ENCODE measurements at places on chromosomes 1 and 21.

DNA sequence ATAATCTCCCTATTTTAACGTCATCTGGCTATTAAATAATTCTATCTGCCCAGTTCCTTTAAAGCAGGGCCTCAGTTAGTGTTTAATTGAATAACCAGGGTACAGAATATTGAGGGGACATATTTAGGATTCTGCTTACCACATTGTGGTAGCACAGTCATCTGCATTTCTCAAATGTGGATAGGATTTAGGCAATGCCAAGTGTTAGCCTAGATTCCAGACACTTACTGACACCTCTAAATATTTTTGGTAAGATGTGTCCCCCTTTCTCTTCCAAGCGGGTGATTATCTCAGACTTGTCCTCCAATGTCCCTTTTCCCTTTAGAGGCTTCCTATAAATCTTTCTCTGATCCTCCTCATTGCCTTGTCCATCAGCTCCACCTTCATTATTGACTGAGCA, 160.8 kb upstream of the HOOK1 start:
- DNase-seq: no peak

- no peak for DNase-seq
Measured at GRCh38 chr1:203645996-203646395, 19.4 kb downstream of the ATP2B4 start.

DNA sequence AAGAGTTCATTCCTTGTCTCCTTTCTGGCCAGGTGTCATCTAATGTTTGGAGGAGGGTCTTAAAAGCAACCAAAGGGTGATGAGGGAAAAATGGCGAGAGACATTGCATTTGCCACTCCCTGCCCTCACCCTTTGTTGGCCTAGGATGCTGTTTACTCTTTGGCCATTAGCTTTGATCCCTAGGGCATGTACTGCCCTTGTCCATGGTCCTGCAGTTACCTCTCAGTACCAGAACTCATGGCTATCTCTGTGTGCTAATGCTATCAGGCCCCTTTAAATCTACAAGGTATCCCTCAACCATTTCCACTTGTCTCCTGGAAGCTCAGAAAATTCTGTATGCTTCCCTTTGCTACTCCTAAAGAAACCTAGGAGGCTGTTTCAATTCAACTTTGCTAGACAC, 424.8 kb upstream of the PLXNA2 start:
- no peak for DNase-seq

DNA sequence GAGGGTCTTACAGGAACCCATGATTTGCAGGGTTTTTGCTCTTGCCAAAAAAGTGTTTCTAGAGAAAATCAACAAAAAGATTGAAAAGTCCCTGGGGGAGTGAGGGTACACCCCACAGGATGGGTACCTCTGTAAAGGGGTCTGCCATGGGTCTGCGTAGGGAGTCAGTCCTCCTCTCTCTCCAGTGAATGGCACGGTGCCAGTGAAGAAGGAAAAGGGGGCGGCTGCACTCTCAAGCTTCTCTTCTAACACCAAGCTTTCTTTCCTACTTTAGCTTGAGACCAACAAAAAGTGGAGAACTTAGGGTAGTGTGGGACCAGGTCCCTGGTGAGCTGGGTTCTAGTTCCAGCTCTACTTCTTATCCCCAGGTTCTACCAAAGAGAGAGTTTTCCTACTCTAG, 87.4 kb downstream of the GLUL start:
- DNase-seq: no peak

DNA sequence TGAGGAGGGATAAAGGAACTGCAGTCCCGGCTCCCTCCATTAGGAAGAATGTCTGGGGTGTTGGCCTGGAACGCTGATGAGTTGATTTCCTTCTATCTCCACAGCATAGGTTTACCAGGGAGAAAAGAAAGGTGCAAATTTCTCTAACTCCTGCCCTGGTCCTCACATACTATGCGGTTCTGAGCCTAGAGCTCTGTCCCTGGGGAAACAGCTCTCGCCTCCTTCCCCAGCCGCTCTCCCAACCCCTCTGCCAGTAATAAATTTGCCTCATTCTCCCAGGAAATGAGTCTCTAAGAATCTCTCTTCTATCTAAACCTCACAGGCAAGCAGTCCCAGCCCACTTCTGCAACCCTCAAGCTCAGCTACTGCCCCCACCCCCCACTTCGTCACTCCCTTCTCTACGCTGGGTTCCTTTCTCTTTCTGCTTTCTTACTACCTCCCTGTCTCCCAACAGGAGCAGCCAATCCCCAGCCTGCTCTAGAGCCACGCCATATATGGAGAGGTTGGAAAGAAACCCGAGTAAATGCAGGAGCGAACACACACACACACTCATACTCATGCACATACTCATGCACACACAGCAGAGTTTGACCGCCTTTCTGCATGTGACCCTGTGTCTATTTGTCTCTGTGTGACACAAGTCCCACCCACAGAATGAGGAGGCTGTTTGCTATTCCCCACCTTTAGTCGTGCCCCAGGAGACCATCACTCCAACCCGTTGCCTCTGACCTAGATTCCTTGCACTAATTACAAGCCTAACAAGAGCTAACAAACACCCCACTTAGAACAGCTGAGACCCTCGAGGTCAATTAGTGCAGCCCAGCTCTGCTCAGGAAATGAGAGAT, 13.4 kb downstream of the PLEKHO1 start:
- peak; percentile 97 for DNase-seq

- DNase-seq: no peak
Measured at GRCh38 chr1:180199018-180199417, 31.0 kb upstream of the LHX4 start.

DNA sequence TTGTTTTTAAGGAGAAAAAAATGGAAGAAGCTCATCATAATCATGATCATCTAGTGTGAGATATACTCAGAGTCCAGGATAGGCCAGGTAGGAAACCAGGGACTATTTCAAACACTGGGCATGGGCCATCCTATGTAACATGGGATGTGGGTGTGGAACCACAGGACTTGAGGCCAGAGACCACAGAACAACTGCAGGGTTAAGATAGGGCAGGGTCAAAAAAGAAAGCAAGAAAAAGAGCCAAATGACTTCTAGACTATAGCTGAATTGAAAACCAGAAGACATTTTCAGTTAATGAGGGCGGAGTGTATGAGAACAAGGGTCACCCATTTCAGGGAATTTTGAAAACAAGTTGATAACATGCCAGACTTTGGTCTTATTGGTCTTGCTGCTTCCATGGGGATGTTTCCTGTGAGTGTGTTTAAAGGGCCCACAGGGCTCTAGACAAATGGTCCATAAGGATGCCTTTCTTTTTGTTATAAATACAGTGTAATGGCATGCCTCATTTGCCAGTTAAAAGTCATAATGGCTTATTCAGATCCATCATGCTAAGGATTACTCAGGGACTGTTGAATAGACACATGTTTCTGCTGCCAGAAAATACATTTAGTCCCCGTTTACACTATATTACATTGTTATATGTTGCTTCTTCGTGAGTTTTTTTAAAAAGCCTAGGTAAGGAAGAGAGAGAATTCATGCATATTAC, 182.0 kb upstream of the C21orf91 start:
- DNase-seq: no peak

GRCh38 chr1:36824390-36824861, 209.9 kb downstream of the GRIK3 start:
- DNase-seq: no peak

DNA sequence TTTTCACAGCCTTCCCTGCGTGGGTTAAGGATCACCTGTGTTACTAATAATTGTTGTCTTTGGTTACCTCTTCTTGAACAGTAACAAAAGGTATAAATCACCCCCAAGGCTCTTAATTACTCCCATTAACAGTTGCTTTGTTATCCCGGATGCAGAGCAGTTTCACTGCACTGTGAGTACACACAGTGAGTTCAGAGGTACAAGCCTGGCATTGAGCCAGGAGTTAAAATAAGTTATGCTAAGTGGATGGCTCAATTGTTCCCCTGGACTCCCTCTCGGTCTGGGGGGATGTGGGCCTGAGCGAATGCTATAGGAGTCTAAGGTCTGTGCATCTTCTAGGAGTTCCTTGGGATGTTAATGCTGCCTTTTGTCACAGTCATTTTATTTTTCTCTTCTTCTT, 258.3 kb downstream of the ATG4C start:
- no peak for DNase-seq

- no peak for DNase-seq
Measured at GRCh38 chr21:45421071-45421845, 16.3 kb downstream of the COL18A1 start.

- no peak for DNase-seq
Measured at GRCh38 chr1:39646232-39647081, 7.0 kb upstream of the HEYL start.

GRCh38 chr1:231272880-231273279, 31.9 kb downstream of the GNPAT start:
- DNase-seq: no peak

DNA sequence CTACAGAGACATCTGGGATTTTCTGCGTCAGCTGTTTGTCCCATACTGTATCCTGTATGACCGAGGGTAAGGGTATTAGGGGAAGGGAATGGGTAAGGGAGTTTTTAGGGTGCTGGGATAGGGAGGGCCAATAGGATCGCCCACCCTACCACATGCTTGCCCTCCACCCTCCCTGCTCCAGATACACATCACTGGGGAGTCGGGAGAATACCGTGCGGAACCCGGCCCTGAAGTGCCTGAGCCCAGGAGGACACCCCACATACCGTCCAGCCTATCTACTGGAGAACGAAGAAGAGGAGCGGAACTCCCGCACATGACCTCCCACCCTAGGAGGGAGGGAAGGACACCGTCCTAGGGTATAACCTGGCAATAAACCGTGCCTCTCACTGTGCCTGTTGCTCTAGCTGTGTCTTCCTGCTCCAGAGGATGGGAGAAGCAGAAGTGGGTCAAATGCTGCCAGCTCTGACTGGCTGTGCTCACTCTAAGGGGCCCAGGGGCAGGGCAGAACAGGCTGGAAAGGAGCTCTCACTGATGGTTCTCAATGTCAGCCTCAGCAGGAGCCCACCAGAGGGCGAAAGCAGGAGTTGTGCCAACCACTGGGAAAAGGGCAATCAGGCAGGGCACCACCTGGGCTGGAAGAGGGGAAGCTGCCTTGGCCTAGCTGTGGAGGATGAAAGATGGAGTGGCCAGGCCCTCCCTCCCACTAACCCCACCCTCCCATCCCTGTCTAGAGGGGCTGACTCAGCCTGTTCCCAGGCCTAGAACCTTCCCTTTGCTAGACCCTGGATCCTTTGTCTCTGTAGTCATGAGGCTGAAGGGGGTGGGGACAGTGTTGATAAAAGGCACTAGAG, 440 bp upstream of the LENEP start:
- DNase-seq: no peak

DNA sequence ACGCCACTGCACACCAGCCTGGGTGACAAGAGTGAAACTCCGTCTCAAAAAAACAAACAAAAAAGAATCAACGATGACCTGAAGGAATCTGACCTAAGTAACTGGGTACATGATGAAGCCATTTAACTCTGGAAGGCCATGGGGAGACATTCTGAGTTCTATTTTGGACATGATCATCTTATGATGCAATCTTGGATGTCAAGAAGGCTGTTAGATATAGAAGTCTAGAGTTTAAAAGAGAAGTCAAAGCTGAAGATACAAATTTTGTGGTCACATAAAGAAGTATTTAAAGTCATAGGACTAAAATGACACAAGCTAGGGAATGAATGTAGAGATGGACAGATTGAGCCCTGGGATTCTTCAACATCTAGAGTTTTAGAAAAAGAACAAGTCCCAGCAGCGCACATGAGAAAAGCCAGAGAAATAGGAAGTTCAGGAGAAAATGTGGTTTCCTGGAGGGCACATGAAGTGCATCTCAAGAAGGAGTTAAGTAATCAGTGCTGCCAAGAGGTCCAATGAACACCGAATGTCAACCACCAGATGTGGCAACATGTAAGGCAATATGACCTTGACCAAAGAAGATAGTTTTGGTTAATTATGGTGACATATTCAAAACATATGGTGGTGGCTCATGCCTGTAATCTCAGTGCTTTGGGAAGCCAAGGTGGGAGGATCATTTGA, 26.8 kb downstream of the ELK4 start:
- DNase-seq: no peak

DNA sequence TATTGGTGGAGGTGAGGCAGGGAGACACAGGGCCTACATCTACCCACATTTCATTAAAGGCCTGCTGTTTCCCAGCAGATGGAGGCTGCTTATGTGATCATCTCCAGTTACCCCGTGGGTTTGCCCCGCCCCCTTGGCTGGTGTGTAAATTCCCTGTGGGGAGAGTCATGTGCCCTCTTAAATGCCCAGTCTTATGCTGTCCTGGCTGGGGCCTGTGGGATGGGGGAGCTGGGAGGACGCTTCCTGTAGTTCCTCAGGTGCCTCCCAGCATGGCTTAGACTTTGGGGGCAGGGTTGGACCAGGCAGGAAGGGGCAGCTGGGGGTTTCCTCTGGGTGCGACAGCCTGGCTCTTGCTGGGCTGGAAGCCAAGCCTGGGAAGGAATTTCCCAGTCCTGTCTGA, 15.5 kb upstream of the CITED4 start:
- DNase-seq: peak; percentile 60
